ENCODE measurements at places on chromosomes 3 and 15. TPM values are rescaled to one million over a fixed set of nuclear protein-coding genes. Genes with fewer than 3 reads are reported as not detected.

DNA sequence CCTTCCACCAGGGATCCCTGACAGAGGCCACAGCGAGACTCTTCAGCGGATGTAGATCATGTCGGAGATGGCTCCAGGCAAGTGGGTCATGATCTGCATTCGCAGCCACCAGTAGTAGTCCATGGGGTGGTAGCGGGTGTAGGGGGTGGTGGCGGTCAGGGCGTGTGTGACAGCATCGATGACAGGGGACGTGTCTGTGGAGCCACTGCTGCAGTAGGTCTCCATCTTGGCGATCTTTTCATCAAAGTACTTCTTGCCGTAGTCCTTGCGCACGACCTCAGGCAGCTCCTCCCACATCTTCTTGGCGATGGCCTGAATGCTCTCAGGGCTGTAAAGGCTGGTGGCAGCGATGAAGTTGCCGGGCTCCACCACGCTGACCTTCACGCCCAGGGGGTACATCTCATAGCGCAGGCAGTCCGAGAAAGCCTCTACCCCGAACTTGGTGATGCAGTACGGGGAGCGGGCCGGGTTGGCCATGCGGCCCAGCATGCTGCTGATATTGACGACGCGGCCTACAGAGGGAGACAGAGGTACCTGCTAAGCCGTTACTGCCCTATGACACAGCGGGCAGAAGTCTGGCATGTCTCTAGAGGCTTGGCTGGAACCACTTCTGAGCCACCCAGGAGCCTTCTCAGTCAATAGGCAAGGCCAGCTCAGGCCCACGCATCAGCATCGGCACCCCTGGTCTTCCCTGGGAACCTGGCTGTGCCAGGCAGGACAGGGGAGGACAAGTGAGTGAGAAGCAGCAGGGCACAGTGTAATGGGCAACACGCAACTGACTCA lies 43.7 kb downstream of the BDH1 start:
- peak; percentile 69 for DNase-seq

DNA sequence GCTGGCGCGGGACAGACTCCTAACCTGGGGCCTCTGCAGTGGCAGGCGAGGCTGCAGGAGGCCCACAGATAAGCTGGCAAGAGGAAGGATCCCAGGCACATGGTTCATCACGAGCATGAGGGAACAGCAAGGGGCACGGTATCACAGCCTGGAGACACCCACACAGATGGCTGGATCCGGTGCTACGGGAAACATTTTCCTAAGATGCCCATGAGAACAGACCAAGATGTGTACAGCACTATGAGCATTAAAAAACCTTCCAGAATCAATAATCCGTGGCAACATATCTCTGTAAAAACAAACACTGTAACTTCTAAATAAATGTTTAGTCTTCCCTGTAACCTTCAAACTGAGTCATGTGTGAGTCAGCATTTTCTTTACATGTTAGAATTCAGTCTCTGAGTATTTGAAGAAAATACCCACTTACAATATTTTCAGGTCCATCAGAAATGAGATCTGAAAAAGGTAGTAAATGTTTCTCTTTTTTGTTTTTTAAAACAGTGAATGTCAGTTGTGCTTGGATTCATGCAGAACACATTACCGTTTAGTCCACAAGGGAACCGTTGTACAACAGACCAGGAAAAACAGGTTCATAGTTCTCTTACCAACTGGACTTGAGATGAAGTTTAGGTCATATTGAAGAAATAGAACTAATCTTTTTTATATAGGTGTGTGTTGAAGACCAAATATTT lies 75.9 kb downstream of the BOC start:
- DNase-seq = no peak

- no peak for DNase-seq
Observed at GRCh38 chr15:90991587-90992285, 2.6 kb downstream of the PRC1 start.

GRCh38 chr3:17820704-17821103 lies 78.3 kb upstream of the TBC1D5 start:
- no peak for DNase-seq

DNA sequence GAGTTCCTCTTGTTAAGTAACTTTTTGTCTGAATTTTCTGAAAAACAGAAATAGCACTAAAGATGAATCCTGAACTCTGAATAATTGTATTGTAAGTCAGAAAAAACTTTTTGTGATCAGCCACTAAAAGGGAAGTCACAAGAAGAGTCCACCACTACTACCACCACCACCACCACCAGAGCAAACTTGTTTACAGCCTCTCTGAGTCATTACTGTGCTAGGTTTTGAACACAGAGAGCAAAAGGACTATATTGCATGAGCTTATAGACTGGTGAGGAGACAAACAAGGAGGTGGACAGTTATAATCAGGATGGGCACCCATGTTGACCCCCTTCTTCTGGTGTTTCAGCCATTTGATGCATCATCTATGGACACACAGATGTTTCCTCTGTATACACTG lies 141.7 kb downstream of the IL5RA start:
- no peak for DNase-seq

DNA sequence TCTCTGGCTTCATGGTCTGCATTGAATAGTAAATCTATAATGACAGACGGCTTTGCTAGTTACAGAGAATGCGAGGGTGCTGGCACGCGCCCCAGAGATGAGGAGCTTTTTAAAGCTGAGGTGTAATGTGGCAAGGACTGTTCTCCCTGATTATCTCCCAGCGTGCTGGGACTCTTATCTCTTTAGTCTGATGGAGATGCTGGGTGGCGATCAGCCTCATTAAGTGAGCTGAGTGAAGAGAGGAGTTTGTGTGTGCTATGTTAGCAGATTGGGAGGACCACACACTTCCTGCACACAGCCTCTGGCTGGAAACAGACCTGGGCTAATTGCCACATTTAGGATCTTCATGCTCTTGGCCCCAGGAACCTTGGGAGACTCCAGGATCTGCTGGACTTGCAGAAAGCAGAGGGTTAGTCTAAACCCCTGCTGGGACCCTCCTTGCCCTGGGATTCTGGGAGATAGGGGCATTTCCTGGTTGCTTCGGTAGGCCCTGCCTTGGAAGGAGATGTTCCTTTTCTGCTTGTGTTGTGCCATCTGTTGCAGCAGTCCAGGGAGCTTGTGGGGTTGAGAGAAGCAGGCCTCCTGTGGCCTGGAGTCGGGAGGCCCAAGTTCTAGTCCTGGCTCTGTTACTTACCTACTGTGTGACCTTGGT lies 15.0 kb downstream of the PDIA5 start:
- DNase-seq = no peak

DNA sequence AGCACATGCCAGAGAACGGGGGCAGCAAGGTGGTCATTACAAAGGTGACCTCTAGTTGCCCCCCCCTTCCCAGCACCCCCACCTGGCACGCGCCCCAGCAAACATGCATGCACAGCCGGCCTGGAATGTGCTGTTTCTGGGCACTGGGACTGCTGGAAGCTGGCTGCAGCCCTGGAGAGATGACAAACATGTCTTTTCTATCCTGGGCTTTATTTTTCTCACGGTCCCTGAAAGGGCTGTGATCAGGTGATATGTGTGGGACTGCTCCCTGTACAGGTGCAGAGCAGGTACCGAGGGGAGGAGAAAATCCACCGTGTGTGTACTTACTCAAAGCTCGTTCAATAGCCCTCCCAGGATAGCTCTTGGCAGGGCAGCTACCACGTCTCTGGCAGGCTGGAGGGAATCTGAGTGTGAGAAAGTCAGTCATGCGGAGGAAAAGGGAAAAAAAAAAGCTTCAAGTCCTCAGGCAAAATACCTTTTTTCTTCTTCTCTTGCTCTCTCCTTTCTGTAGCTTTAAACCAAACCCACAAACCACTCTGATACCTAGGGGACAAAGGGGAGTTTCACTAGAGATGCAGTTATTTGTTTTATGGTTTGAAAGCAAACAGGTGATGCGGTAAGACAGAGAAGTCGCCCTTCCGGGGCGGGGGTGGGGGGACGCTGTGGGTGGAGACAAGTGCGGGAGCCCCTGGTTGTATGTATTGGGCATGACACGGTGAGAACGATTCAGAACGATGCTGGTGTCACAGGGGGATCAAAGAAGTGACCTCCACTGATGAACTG lies 5.0 kb upstream of the HES1 start:
- no peak for DNase-seq

- no peak for DNase-seq
Observed at GRCh38 chr3:57951066-57951882, 56.9 kb upstream of the FLNB start.

DNA sequence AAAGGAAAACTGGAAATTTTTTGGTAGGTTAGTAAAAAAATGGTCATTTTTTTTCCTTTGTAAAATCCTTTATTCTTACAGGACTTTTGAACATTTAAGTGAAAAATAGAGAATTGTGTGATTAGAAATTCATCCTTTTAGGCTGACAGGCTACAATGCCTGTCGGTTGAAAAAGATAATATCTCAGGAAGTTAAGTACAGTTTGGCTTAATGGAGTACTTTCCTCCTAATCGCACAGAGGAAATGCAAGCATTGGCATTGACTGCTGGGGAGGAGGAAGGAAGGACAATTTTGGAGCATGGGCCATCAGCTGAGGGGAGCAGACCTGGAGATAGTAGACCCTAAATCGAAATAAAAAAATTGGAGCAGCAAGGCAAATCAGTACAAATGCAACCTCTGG lies 135.1 kb upstream of the ICE2 start:
- no peak for DNase-seq

DNA sequence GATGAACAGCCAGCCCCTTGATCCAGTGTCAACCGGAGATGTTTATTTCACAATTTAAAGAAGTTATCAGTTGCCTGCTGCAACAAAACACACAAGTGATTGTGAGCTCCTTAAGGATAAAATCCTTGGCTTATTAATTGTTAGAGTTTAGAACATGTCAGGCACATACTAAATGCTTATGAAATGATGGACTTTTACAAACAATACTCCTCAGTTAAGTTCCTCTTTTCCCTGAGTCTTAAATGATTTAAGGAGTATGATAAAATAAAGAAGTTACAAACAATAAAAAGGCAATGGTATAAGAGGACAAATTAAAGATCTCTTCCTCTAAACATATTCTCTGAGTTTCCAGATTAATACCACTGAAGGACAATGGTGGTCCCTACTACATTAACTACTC lies 5.7 kb downstream of the GHSR start:
- no peak for DNase-seq

DNA sequence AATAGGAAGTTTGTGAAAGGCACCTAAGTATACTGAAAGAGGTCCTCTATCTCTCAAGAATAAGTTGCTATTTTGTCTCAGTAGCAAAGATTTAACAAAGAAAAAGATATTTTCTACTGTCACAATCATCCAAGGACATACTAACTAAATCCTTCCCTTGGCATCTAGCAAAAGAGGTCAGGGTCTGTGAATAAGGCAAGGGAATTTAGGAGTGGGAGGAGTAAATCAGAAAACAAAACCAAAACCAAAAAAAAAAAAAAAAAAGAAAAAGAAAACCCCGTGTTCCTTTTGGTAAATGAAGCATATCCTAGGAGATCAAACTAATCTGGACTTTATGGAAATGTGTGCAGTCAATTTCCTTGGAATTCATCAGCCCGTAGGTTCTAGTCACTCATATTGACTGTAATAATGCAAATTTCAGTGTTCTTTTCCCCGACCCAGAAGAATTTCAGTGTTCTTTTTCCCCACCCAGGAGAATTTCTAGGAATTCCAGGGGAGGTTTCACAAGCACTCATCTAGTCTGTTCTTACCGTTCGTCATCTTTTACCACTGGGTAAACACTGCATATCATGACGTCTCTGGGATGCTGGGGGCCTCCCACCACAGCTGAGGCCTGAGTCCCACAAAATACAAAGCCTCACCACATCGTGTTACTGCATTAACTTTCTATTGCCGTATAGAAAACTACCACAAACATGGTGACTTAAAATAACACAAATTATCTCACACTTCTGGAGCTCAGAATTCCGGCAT lies 113.8 kb upstream of the CCDC54 start:
- DNase-seq = no peak

GRCh38 chr3:125120379-125121122 lies 64.8 kb upstream of the HEG1 start:
- DNase-seq = peak; percentile 77

GRCh38 chr3:20421-20820 lies 176.1 kb upstream of the CHL1 start:
- no peak for DNase-seq

- DNase-seq = no peak
Observed at GRCh38 chr15:27514526-27514925, 543.5 kb downstream of the GABRG3 start.

DNA sequence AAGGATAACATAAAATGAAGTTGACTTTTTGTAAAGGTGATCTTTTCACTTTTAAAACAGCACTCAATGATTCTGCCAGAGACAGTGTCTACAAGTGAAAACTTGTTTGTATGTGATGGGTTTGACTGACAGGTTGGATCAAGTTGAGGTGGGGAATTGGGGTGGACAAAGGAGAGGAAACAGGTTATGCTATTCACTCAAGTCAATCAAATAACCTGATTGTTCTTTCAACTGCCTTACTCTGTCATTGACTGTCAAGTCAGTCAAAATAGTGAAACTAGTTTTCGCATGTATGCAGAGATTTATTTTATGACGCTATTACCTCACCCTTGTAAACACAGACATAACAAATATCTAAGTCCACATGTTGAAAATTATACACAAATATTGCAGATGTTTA lies 187.7 kb downstream of the ROBO2 start:
- no peak for DNase-seq

DNA sequence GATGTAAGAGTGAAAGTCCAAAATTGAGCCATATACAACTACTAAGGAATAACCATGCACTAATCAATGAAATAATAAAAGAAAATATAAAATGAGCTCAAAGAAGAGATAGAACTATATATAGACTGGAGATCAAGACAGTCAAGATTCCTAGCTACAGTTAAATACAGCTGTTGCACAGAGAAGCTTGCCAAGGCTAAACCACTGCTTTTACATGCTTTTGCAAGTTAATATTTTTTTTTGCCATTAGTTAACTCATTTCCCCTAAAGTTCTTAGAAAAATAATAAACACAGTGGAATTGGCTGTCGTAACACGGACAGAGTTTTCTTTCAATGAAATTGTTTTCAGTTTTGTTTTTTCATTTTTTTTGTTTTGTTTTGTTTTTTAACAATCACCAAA lies 123.0 kb downstream of the VGLL3 start:
- DNase-seq = no peak

- no peak for DNase-seq
Observed at GRCh38 chr15:38647683-38648082, 83.1 kb upstream of the RASGRP1 start.

Gene ANKUB1
- not detected for total RNA-seq

Gene CFAP20DC
- total RNA-seq = 2.8 TPM

Gene SMAD6
- total RNA-seq = 7.0 TPM

Gene ZNF860
- 8.6 TPM for total RNA-seq

Gene SNRPN
- 915 TPM for total RNA-seq

Gene COX17
- total RNA-seq = 45.5 TPM

Measured in H1 (cell line).